ENCODE measurements at places on chromosomes 16 and 17. TPM values are rescaled to one million over a fixed set of nuclear protein-coding genes. Genes with fewer than 3 reads are reported as not detected.

DNA sequence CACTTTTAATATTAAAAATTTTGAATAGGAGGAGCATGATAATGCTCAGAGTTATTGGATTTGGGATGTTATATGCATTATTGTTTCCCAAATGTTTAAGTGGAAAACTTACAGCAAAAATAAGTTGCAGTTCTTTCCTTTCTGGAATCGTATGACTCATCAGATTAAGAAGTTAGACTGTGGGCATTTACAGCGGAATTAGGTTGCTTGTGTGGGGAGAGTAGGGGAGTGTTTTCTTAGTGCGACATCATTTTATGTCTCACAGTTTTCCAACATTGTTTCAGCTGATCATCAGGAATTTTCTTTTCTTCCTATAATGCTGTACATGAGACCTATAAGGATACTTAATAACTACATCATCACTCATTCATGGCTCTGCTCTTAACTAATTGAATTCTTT lies 1631.8 kb downstream of the CDH8 start:
- DNase-seq: no peak

The PRR14 gene
- total RNA-seq: 42.0 TPM

DNA sequence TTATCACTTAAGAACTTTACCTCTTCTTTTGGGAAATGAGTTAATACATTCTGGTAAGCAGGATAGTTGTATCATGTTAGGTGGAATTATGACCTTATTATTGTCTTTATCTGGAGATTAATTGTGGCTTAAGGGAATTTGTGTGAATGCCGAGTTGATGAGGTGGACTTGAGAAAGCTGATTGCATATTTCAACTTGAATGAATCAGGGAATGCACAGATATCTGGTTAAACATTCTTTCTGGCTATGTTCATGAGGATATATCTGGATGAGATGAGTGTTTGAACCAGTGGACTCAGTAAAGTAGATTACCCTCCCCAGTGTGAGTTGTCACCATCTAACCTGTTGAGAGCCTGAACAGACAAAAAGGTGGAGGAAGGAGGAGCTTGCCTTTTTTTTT lies 326.1 kb upstream of the GOT2 start:
- no peak for DNase-seq

The HS3ST3A1 gene
- not detected for total RNA-seq

GRCh38 chr17:78937561-78937960 lies 12.4 kb upstream of the TIMP2 start:
- DNase-seq: no peak

The KRTAP4-11 gene
- not detected for total RNA-seq

DNA sequence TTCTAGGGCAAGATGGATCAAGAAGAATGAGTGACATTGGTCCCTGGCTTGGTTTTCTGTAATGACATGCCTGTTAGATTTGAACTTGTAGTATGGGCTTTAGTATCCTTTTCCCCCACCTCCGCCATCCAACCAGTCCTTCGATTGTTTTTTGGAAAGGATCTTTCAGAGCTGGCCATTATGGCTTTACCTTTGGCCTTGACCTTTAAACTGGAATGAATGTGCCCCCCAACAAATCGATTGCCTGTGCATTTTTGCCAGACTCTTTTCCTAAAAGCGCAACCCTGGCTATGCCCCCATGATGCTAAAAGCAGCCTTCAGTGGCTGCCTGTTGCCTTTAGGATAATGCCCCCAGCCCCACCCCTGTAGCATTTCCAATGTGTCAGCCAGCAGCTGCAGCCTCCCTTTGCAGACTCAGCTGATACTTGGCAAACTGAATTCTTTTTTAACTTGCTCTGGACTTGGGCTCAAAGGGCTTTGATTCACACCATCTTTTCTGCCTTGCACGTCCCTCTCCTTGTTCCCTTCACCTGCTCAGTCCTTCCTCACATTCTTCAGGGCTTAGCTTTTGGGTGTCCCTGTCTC lies 4.0 kb downstream of the GPRC5C start:
- no peak for DNase-seq

DNA sequence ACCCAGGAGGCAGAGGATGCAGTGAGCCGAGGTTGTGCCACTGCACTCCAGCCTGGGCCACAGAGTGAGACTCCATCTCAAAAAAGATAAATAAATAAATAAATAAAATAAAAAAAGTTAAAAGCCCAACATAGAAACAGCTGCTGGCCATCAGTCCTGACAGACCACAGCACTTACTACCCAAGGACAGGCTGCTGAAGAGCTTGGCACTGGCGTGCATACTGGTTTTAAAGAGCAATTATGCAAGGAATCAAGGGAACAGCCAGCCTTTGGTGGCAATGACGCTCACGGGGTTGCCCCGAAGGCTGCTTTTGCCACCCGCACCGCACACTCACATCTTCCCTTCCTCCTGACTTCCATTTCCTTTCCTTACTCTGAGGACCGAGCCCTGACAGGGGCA lies 4.2 kb downstream of the PLD6 start:
- DNase-seq: no peak

DNA sequence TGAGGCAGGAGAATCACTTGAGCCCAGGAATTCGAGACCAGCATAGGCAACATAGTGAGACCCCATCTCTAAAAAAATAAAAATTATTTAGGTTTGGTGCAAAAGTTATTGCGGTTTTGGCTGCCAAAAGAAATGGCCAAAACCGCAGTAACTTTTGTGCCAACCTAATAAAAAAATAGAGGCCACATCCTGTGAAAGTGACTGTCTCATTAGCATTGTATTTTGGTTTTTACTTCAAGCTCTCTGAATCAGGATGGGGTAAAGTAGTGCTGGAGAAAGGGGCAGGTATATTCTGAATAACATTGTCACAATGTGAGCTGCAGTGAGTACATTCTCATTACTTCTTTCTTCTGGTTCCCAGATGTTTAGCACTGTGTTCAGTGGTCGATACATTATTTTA lies 36.0 kb downstream of the ATP6V0A1 start:
- DNase-seq: no peak
